AG09309 (cell line): ENCODE measurements at places on chromosomes 4 and X.

DNA sequence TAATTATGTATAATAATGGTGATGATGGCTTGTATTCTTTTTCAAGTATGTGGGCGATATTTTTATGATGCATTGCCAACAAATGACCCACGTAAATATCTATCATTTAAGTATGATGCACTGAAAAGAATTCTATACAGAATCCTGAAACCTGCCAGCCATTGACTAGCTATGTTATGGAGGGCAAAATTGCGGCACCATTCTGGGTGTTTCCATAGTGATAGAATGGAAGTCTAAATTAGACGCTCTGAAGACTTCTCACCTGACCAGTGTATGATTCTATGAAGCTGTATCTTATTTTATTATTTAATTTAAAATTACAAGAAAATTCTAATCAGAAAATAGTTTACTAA is 677 bp upstream of the CENPC start:
- DNase-seq: no peak

- DNase-seq: no peak
These were observed 162.0 kb upstream of the GATB start for GRCh38 chr4:151922811-151923210.

DNA sequence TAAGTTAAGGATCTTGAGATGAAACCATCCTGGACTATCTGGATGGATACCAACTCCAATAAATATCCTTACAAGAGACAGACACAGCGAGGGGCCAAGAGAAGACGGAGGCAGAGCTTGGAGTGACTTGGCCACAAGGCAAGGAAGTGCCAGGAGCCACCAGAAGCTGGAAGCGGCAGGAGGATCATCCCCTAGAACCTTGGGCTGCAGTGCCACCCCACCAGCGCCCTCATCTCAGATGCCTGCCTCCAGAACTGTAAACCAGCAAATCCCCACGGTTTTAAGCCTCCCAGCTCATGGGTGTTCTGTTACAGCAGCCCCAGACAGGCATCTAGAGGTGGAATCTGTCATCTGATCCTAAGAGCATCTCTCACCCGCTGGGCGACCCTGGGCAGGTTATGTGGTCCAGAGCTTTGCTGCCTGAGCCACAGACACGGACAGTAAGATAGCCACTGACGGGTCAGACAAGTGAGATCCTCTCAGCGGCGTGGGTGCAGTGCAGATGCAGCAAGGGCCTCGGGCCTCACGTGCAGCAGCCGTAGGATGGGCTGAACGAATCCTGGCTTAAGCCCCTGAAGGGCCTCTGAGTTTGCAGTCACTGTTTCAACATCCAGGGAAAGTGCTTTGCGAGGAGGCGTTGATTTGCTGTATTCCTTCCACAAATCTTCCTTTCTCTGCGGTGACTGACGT is 25.1 kb upstream of the MXD4 start:
- DNase-seq: no peak

- no peak for DNase-seq
These were observed 182.4 kb upstream of the ARSJ start for GRCh38 chr4:114161809-114162208.

- DNase-seq: no peak
These were observed 77.9 kb downstream of the ADGRL3 start for GRCh38 chr4:61277785-61278760.

- no peak for DNase-seq
These were observed 417.4 kb upstream of the FAT1 start for GRCh38 chr4:187141101-187141500.

- DNase-seq: no peak
These were observed 244.6 kb downstream of the NKX6-1 start for GRCh38 chr4:84254537-84254936.
